ENCODE measurements at places on chromosomes 7 and 10.

DNA sequence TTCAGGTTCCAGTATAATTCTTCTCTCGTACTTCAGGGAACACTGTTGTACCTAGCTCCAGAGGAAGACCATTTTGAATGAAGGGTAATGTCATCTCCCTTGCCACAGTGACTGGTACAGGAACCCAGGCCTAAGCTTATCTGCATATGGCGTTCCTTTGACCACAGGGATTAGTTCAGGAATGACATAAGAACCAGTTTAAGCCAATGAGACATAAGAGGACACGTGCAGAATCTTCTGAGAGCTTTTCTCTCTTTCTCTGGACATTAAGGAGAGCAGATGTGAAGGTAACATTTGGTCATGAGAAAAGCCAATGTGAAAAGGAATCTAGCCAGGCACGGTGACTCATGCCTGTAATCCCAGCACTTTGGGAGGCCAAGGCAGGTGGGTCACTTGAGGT lies 21.8 kb upstream of the HIBADH start:
- DNase-seq: no peak

DNA sequence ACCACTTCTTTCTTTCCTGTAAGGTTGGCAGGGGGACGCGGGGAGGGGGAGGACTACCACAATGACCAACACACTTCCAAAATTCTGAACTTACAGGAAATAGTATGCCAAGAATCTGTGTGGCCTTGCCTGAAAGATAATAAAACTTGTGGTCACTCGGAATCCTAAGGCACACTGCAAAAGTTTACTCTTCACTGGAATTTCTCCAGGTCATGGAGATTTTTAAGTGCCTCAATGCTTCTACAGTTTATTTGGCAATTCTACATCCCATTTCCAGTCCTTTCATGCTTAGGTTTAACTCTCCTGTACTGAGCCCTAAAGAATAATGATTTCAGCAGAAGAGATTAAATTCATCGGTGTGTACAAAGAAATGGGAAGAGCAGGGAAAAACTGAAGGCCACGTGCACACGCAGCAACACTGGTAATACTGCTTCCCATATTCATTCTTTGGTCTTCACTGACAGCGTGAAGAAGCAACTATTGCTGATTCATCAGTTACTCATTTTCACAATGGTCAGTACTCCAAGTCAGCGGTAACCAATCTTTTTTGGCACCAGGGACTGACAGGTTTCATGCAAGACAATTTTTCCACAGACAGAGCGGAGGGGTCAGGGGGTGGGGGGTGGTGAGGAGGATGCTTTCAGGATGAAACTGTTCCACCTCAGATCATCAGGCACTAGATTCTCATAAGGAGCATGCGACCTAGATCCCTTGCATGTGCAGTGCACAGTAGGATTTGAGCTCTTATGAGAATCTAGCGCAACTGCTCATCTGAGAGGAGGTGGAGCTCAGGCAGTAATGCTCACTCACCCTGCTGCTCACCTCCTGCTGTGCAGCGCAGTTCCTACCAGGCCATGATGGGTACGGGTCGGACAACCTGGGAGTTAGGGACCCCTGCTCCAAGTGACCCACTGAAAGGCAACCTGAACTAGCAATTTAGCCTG lies 9.8 kb downstream of the LARP4B start:
- DNase-seq: no peak

- DNase-seq: no peak
Measured at GRCh38 chr7:94276795-94277194, 117.9 kb upstream of the COL1A2 start.

GRCh38 chr7:117479225-117480054 lies at the start of gene CFTR:
CFTR (plus strand) TSS chr7:117480025; CDS start chr7:117480095, 70 bp downstream.
- DNase-seq: no peak

- no peak for DNase-seq
Measured at GRCh38 chr7:46490406-46490805, 569.3 kb upstream of the IGFBP3 start.

GRCh38 chr7:27605283-27605682 lies 57.4 kb downstream of the HIBADH start:
- DNase-seq: no peak

Measured in putamen (tissue), 1 donor.